CD4-positive, CD25-positive, alpha-beta regulatory T cell (primary cell): ENCODE measurements at places on chromosomes 3 and 15. TPM values are rescaled to one million over a fixed set of nuclear protein-coding genes. Genes with fewer than 3 reads are reported as not detected.
A peak's percentile ranks its signal among the peaks of the same experiment; 100 is the strongest.

DNA sequence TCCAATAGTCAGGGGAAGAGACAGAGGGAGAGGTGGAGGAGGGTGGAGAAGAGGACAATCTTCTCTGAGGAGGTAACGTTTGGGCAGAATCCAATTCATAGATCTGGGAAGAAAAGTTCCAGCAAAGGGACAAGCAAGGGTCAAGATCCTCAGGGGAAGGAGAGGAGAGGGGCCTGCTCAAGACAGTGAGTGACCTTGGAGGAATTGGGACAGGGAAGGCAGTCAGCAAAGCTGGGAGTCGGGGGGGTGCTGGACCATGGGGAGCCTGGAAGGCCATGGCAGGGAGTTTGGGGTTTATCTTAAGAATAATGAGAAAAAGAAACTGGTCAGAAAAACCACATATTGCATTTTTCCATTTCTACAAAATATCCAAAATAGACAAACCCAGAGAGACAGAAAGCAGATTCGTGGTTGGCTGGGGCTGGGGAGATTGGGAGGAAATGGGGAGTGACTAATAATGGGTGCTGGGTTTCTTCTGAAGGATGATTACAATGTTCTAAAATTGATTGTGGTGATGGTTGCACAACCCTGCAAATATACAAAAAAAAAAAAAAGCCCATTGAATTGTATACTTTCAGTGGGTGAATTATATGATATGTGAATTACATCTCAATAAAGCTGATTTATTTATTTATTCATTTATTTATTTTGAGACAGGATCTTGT lies 19.6 kb upstream of the SRP14 start:
- H3K27ac ChIP-seq = no peak overlapping the region
- no peak overlapping the region for H3K4me3 ChIP-seq
- H3K4me1 ChIP-seq = peaks cover 25% of the 10 kb centered on the region
- H3K27me3 ChIP-seq = no peaks in the 10 kb centered on the region

The CPLX3 gene
- 0.35 TPM for total RNA-seq

- peaks cover 13% of the 10 kb centered on the region for H3K4me1 ChIP-seq
- H3K27me3 ChIP-seq = peaks cover 12% of the 10 kb centered on the region
- H3K36me3 ChIP-seq = no peaks in the 10 kb centered on the region
- no peak overlapping the region for H3K27ac ChIP-seq
- H3K4me3 ChIP-seq = no peak overlapping the region
Measured at GRCh38 chr3:99877031-99877579, 59.4 kb downstream of the CMSS1 start.

The NANOGP8 gene
- total RNA-seq = not detected

- no peaks in the 10 kb centered on the region for H3K27me3 ChIP-seq
- H3K4me3 ChIP-seq = no peak overlapping the region
- H3K4me1 ChIP-seq = no peaks in the 10 kb centered on the region
- no peak for DNase-seq
- H3K27ac ChIP-seq = no peak overlapping the region
Measured at GRCh38 chr3:20141851-20142250, 44.2 kb downstream of the SGO1 start.

The SLC38A3 gene
- not detected for total RNA-seq

- peaks cover 6% of the 10 kb centered on the region for H3K27me3 ChIP-seq
- no peak overlapping the region for H3K27ac ChIP-seq
- peaks cover 15% of the 10 kb centered on the region for H3K4me1 ChIP-seq
- peaks cover 14% of the 10 kb centered on the region for H3K36me3 ChIP-seq
- DNase-seq = no peak
- H3K4me3 ChIP-seq = no peak overlapping the region
Measured at GRCh38 chr3:183824761-183825455, 469 bp downstream of the MAP6D1 start.

The GOLGA8H gene
- not detected for total RNA-seq

- DNase-seq = no peak
- no peak overlapping the region for H3K27ac ChIP-seq
Measured at GRCh38 chr3:2921903-2922302, 188.3 kb downstream of the IL5RA start.

DNA sequence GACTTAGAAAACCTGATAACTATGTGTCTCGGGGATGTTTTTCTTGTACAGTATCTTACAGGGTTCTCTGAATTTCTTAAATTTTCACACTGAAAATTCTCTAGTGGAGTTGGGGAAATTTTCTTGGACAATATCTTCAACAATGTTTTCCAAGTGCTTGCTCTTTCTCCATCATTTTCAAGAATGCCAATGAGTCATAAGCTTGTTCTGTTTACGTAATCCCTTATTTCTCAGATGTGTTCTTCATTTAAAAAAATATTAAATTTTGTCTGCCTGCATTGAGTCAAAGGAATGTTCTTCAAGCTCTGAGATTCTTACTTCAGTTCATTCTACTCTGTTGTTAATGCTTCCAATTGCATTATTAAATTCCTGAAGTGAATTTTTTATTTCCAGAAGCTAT lies 21.9 kb upstream of the PLSCR2 start:
- H3K36me3 ChIP-seq = no peaks in the 10 kb centered on the region
- DNase-seq = no peak
- no peaks in the 10 kb centered on the region for H3K27me3 ChIP-seq

GRCh38 chr3:152413240-152413639 lies 144.5 kb downstream of the MBNL1 start:
- H3K27me3 ChIP-seq = no peaks in the 10 kb centered on the region
- peak overlapping the region; percentile 35 for H3K27ac ChIP-seq
- H3K4me1 ChIP-seq = peaks cover 27% of the 10 kb centered on the region
- H3K4me3 ChIP-seq = peak overlapping the region; percentile 4

DNA sequence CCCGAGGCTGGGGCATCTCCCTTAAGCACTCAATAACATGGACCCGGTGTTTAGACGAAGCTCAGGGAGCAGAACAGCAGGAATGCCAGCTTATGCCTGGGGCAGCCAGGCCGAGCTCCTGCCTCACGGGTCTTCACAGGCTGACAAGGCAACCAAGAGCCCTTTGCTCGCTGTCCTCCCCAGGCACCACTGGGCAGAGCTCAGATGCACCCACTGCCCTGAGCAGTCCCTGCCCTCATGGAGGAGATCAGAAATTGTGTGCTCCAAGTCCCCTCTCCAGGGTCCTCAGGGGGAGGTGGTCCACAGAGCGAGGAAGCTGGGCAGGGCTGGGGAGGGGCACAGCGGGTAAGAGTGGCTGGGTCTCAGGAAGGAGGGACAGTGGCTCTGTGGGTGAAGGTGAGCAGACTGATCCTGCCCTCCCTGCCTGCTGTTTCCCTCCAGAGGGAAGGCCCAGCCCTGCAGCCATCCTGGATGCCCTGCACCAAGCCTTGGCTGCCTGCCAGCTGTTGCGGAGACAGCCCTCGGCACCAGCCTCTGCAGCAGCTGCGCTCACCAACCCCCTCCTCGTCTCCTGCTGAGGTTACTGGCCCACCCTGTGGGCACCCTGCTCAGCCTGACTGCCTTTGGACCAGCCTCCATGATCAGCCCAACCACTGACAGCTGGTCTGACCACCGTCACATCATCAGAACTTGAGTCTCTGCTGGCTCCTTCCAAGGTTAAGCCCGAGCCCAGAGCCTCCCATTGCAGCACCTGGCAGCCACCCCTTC lies 21.1 kb upstream of the GP9 start:
- H3K4me1 ChIP-seq = no peaks in the 10 kb centered on the region
- H3K27me3 ChIP-seq = peaks cover 7% of the 10 kb centered on the region
- H3K36me3 ChIP-seq = no peaks in the 10 kb centered on the region
- DNase-seq = no peak
- no peak overlapping the region for H3K27ac ChIP-seq
- no peak overlapping the region for H3K4me3 ChIP-seq

The USP50 gene
- total RNA-seq = not detected

DNA sequence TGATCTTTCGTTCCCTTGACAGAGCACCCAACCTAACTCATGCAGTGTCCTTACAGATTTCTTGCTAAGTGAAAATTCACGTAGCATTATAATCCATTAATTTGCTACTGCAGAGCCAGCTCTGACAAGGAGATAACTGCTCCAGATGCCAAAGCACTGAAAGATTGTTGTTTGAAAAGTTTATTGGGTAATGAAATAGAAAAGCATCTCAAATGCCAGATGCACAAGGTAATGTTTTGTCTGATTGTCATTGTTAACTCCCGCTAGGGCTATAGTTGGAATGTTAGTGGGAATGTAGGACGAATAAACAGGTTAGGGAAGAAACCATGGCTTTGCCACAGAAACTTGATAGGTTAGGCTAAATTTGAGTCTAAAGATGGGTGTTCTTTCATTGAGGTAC lies 20.2 kb upstream of the SLC2A2 start:
- peaks cover 5% of the 10 kb centered on the region for H3K27me3 ChIP-seq
- no peak overlapping the region for H3K27ac ChIP-seq
- H3K4me1 ChIP-seq = no peaks in the 10 kb centered on the region
- H3K4me3 ChIP-seq = no peak overlapping the region
- no peaks in the 10 kb centered on the region for H3K36me3 ChIP-seq

The RPP14 gene
- 14.3 TPM for total RNA-seq

DNA sequence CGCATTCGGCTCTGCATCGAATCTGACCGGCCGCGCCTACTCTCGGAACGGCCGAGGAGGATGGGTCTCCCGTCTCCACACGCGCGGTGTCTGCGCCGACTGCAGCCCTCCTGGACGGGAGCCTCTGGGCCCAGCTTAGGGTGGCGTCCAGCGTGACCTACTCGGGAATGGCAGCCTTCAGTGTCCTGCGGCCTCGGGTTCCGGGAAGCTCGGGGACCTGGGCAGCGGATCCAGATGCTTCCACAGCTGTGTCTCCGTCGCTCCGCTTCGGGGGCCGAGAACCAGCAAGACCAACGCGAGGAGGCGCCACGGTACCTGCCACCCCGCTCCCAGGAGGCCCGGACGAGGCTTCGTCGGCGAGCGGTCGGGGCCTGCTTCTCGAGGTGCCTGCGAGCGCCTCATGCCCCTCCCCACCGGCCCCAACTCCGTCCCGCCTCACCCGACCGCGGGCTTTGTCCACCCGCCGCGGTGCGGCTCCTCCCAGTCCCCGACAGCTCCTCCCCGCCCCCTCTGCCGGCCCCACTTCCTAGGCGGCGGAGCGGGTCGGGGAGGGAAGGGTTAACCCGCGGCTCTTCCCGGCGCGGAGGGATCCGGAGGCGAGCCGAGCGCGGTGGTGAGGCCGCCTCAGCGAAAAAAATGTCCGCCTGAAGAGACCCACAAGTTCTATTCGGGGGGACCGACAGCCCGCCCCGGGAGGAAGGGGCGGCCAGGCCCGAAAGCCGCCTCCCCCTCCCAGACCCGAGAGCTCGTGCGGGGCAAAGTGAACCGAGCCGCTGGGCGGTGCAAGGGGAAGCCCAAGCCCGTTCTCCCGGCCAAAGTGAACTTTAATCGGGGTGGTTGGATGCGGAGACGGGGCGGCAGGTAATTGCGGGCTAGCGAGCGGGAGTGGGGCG lies at the start of gene TCF12:
Gene TCF12, plus strand, starts transcription at position 599 of the 893 bp plus-strand sequence. CDS start 1,270 bp downstream, outside the sequence.
- H3K36me3 ChIP-seq = no peaks in the 10 kb centered on the region
- peaks cover 39% of the 10 kb centered on the region for H3K4me1 ChIP-seq
- peak within 1 kb of the TSS; percentile 87 for H3K4me3 ChIP-seq

GRCh38 chr3:140933552-140933951 lies 8.1 kb upstream of the SLC25A36 start:
- H3K4me1 ChIP-seq = no peaks in the 10 kb centered on the region
- H3K4me3 ChIP-seq = no peak overlapping the region
- no peak for DNase-seq
- H3K27ac ChIP-seq = no peak overlapping the region
- H3K36me3 ChIP-seq = no peaks in the 10 kb centered on the region
- peaks cover 25% of the 10 kb centered on the region for H3K27me3 ChIP-seq

DNA sequence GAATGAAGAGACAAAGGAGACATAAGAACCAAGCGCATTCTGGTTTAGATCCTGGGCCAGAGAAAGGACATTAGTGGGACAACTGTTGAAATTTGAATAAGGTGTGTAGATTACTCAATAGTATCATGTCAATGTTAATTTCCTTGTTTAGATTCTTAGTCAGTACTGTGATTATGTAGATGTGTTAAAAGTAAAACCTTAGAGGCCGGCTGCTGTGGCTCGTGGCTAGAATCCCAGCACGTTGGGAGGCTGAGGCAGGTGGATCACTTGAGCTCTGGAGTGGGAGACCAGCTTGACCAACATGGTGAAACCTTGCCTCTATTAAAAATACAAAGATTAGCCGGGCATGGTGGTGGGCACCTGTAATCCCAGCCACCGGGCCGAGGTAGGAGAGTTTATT lies 26.7 kb downstream of the CYP8B1 start:
- H3K36me3 ChIP-seq = no peaks in the 10 kb centered on the region
- H3K27me3 ChIP-seq = no peaks in the 10 kb centered on the region

DNA sequence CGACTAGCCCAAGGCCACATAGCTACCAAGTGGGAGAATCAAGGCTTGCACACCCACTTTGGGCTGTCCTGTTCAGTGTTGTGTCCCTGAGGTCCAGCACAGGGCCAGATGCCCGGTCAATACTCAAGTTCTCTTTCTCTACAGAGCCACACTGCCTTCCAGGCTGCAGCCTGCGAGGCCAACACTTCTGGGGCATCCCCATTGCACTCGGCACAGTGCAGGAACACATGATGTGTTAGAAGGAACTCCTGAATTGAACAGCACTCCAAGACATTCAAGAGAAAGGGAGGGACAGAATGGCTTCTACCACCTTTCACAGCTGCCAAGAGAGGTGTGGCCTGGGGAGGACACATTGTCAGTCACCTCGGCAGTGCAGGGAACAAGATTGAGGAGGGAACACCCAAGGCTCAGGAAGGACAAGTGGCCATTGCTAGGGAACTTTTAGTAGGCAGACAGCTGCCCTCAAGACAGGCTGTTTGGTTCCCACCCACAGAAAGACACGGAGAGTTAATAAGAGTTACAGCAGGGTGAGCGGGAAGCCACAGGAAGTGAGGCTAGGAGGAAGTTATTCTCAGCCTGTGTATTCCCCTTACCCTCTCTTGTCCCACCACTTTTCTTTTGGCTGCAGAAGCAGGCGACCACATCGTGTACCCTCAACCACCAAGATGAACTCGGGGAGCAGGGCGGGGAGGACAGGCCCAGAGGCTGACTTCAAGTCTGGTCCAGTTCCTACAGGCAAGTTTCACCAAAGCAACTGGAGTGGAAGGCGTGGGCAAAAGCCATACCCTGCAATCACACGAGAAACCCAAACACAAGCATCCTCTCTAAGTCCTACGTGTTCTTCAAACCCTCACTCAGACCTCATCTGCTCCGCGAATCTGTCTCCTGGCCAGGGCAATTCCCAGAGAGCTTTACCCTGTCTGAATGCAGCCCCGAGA lies 69.4 kb downstream of the SRGAP3 start:
- H3K36me3 ChIP-seq = no peaks in the 10 kb centered on the region
- H3K27ac ChIP-seq = peak overlapping the region; percentile 10
- DNase-seq = no peak
- H3K27me3 ChIP-seq = no peaks in the 10 kb centered on the region
